Stimulated activated CD4-positive, alpha-beta T cell treated with anti-CD3 and anti-CD28 coated beads, Interleukin-12 subunit alpha, Interleukin-12 subunit beta, amount 100 ng/mL, for 24 hours (primary cell): ENCODE measurements at places on chromosomes 2 and 18.

GRCh38 chr2:162085090-162085891, 11.3 kb upstream of the DPP4 start:
- DNase-seq: no peak

DNA sequence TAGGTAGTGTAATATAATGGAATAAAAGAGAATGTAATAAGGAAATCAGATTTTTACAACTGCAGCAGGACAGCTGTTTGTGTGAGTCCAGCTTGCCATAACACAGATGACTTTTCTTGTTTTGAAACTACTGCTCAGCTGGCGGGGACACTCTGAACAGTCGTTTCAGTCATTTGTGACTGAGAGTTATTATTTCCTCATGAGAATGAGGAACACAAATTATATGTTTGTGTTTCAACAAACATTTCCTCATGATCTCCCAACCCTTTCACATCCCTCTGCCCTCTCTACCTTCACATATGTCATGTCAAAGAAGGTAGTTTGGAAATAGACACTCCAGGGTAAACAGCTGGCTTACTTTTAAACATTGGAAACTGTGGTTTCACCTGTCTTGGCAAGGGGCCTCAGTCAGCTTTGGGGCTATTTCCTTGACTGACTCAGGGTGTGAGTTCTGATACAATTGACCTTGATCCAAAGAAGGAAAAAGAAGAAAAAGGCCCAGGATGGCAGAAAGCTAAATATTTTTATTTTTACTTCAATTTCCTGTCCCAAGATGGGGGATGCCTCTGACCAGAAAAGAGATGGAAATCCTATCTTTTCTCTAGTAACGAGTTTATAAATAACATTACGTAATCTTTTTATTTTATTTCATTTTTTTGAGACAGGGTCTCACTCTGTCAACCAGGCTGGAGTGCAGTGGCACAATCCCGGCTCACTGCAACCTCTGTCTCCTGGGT, 593 bp downstream of the SP140L start:
- DNase-seq: no peak

GRCh38 chr18:52907543-52908308, 567.7 kb downstream of the DCC start:
- DNase-seq: no peak

DNA sequence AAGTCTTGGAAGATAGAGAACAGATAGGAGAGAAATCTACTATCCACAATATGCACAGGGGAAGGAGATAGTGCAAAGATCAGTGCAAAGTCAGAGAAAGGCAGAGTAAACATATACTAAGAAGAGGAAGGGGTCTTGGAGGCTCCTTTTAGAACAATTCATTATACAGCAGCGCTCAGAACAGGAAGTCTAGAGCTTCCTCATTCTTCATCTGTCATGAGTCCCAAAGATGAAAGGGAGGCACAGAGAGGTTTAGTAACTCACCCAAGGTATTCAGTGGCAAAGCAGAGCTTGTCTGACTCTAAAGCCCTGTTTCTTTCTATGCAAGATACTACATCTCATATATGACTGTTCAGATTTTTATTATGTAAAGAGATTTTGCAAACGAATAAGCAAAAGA, 1.4 kb downstream of the SP110 start:
- no peak for DNase-seq

DNA sequence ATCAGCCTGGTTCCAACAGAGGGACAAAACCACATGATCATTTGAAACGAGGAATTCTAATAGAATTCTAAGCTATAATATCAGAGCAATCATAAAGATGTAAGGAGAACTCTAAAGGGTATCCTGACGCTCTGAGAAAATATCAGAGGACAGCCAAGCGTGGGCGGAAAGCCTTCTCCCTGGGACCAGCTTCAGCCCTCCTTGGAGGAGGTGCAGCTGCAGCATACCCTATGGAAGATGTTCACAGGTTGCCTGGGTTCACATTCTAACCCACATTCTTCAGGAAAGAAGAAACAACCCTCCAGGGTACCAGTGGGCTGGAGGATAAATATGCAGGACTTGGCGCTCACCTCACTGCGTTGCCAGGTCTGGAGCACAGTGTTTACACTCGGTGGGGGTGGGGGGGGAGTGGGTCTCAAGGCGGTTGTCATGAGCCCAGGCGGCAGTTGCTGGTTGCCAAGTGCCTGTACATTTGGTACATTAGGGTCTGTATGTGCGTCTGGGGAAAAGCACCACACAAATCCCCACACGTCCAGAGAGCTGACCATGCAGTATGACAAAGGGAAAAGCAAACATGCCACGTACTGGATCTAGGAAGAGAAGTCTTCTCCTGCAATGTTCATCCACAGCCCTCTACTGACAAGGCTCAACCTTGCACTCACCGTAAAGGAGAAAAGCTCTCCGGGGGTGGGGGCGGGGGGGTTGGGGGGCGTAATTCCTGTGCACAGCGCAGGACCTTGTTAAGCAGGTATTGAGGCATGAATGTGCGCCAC, 80.5 kb downstream of the CDH19 start:
- no peak for DNase-seq

GRCh38 chr2:40877734-40878288, 425.9 kb upstream of the SLC8A1 start:
- no peak for DNase-seq

GRCh38 chr2:9638532-9638931, 7.7 kb upstream of the YWHAQ start:
- no peak for DNase-seq

DNA sequence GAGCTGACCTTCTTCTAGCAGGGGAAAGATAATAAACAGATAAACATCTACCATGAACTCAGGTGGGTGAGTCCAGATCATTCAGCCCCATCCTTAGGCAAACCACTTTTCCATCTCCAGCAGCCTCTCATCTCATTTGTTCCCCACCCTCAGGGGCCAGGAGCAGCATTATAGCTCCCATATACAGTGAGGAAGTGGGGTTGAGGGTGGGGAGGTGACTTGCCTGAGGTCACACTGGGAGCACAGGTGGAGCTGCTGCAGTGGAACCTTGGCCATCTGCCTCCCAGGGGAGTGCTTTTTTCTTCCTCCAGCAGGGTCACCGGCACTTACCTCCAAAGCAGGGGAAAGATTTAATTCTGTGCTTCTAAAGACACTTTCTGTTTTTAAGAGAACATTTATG, 212.5 kb upstream of the SMAD2 start:
- no peak for DNase-seq

DNA sequence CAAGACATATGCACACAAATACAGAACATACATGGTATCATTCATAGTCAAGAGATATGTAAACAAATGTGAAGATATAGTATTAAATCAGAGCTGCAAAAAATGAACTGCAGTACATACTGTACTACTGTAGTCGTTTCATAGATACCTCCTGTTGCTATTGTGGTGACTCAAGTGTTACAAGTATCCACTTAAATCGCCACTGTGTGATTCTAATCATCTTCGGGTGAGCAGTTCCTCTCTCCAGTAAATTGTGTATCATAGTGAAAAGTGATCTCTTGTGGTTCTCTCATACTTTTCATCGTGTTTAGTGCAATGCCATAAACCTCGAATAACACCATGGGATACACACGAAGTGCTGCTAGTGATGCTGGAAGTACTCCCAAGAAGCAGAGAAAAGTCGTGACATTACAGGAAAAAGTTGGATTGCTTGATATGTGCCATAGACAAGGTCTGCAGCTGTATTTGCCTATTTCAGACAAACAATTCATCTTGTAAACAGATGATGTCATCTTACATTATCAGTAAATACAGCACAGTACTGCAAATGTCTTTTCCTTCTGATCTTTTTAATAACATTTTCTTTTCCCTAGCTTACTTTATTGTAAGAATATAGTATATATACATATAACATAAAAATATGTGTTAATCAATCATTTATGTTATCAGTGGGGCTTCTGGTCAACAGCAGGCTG, 222.2 kb downstream of the BCL11A start:
- DNase-seq: no peak

DNA sequence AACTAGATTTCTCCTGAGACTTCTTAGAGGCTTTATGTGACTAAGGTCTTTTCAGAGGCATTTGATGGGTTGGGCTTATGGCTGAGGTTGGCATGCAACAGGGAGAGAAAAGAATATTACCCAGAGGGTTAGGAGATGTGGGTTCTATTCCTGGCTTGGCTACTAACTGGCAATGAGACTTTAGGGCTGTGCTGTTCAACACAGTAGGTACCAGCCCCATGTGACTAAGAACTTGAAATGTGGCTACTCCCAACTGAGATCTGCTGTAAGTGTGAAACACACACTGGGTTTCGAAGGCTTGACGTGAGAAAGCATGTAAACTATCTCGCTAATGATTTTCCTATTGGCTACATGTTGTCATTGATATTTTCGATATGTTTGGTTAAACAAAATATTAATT, 324.9 kb upstream of the SLC14A2 start:
- DNase-seq: no peak

DNA sequence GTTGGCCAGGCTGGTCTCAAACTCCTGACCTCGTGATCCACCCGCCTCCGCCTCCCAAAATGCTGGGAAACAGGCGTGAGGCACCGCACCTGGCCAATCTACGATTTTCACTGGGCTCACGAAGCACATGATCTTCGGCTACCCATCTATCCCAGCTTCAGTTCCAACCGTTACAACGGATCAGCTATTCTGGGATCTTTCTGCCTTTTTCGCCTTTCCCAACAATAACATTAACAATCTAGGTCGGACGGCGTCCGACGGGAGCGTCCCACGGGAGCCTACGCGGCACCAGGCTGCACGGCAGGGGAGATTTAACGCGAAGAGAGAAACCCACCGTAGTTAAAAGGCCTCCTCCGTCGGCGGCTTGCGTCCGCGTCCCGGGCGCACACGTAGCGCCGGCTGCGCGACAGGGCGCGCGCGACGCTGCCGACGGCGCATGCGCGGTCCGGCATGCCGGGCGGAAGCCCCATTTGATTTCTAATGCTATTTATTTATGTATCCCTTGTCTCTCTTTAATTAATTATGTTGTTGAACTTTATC, at the start of gene MSL3B:
Gene MSL3B (minus strand): TSS at position 394 of the 540 bp plus-strand sequence.
- peak; percentile 16 for DNase-seq

GRCh38 chr2:55054106-55054875, 4.0 kb upstream of the RTN4 start:
- DNase-seq: no peak

DNA sequence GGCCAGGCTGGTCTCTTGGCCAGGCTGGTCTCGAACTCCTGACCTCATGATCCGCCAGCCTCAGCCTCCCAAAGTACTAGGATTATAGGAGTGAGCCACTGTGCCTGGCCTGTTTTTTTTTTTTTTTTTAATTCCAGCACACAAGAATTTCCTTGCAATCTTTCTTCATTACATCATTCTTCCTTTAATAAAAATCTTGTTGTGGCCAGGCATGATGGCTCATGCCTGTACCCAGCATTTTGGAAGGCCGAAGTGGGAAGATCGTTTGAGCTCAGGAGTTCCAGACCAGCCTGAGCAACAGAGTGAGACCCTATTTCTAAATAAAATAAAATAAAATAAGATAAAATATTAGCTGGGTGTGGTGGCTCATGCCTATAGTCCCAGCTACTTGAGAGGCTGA, 21.4 kb upstream of the PLEKHM3 start:
- DNase-seq: no peak

GRCh38 chr2:241031436-241032165, 33.2 kb downstream of the SNED1 start:
- DNase-seq: no peak

GRCh38 chr18:77133835-77134496, 1.4 kb upstream of the MBP start:
- DNase-seq: no peak

DNA sequence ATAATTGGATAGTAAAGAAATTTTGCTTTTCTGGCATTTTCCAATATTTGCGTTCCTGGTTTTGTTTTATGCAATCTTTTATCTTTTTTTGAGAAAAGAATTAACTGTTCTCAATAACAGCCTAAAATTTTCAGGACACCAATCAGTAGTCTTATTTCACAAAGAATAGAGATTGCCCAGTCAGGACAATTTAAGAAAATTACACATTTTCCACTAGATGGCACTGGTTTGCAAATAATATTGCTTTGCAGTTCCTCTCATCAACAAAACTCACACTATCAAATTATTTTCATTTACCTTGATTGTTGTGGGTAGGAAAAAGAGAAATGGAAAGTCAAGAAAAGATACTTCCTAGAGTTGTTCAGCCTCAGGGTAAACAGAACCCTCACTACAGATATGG, 2.4 kb upstream of the RBM45 start:
- DNase-seq: no peak

- no peak for DNase-seq
Measured at GRCh38 chr2:210224941-210225672, at the start of gene ACADL. Gene ACADL (minus strand): TSS chr2:210225447. CDS start chr2:210225263, 184 bp downstream.

- DNase-seq: no peak
Measured at GRCh38 chr2:20986024-20986939, 57.6 kb downstream of the APOB start.

DNA sequence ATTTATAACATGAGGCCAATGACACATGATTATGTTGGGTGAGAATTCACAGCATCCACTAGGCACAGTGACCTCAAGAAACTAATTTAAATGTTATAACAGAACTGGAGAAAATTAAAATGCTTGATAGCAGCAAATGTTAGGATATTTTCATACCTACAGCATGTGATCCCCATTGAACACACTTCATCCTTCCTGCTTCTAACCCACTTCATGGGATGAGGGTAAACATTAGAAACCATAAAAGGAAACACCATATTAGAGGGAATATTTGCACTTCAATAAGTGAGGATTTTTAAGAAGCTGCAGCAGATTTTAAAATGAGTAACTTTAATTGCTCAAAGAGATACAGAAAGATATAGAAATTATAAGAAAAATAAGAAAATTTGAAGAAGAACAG, 117.1 kb downstream of the FSHR start:
- DNase-seq: no peak

- no peak for DNase-seq
Measured at GRCh38 chr18:8116341-8117005, 492.8 kb upstream of the RAB12 start.

GRCh38 chr2:236238751-236239150, 25.5 kb downstream of the ASB18 start:
- no peak for DNase-seq

GRCh38 chr2:138029276-138029675, 65.0 kb downstream of the HNMT start:
- DNase-seq: no peak

DNA sequence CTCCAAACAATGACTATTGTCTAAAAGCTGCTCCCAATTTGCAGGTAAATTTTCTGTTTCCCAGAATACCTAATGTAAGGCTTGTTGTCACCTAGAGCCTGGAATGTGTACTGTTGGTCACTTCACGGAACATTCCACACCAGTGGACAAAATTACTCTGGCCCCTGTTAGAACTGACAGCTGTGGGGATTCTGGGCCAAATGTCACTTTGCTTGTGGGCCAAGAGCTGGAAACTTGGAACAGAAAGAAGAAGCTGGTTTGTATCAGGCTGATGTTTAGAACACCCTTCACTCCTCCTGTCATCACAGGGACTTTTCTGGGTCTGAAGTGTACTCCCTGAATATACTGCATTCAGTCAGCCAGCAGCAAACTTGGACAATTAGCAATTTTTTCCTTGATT, 495.6 kb upstream of the SYT4 start:
- DNase-seq: no peak
